Stimulated activated CD4-positive, alpha-beta T cell treated with anti-CD3 and anti-CD28 coated beads, Interleukin-2, amount 100 ng/mL, for 48 hours (primary cell): ENCODE measurements at places on chromosomes 7 and 10.

- DNase-seq: no peak
Observed at GRCh38 chr7:23662124-23662983, 17.6 kb upstream of the FAM221A start.

DNA sequence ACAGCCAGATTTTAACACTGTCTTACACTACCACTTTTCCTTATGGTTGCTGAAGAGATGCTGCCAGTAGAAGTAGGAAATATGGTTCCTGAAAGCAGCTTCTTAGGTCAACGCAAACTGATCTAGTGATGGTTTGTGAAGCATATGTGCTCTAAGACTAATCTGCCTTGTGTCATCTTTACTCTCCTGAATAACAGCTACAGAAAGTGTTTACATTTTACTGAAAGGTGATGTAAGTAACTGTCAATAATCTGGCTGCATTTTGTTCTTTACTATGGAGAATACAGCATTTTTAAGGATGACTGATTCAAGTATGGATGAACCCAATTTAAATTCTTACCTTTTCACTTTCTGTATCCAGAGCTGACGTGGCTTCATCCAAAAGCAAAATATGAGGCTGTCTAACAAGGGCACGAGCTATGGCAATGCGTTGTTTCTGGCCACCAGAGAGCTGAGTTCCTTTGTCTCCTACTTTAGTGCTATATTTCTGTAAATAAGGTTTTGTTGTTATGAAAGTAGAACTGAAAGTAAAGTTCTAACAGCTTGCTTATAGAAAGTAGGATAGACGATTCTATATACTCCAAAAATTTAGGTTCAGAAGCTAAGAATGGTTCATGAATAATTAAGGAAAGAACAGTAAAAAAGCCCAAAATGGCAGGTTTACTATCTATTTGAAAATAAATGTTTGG, 30.2 kb upstream of the ABCB4 start:
- DNase-seq: no peak

- no peak for DNase-seq
Observed at GRCh38 chr7:155255621-155256020, 42.1 kb upstream of the INSIG1 start.

- DNase-seq: no peak
Observed at GRCh38 chr7:76165973-76166403, 35.7 kb upstream of the SRRM3 start.

DNA sequence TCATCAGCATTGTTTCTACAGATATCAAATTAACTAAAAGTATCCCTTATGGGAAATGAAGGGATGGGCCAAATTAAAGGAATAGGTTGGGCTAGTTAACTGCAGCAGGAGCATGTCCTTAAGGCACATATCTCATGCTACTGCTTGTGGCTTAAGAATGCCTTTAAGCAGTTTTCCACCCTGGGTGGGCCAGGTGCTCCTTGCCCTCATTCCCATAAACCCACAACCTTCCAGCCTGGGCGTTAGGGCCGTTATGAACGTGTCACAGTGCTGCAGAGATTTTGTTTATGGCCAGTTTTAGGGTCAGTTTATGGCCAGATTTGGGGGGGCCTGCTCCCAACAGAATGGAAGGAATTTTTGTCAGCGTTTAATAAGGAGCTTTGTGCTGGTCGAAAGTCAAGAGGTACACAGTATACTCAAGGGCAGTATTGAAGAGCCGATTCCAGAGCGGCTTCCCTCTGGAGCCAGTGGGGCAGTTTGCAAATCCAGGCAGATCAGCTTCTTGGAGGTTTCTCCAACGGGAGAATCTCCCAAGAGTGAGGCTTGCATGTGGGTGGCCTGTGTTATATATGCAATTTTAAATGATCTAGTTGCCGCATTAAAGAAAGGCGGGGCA, 7.7 kb downstream of the PFKP start:
- no peak for DNase-seq

GRCh38 chr7:73994023-73994422, 34.0 kb upstream of the ELN start:
- no peak for DNase-seq

DNA sequence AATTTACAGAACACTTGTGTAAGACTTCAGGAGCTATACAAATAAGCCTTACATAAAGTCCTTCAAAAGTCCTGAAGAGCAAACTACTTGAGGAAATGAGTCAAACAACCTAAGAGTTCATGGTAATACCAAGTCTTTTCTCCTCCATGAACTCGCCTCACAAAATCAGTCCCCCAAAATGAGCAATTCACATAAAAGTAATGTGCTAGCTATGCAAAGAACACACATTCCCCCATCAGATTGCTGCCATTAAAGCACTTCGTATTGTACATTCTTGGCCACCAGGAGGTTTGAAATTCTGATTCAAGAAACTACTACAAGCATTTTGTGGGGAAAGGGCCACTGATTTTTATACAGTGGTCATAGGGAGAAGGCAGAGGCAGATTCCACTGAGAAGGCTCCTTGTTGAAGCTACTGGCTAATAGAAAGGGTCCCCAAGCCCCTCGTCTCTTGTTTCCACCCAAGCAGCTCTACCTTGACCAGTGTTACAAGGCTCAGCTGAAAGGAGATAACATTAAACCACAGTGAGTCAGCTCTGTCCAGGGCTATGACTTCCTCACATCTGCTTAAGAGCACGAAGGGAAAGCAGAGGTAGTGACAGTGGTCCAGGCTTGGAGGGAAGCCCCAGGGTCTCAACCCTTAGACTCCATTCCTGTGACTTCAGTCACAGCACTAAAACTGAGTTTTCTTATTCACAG, 115.2 kb upstream of the CDK1 start:
- DNase-seq: no peak

- no peak for DNase-seq
Observed at GRCh38 chr7:5697754-5698424, 83.6 kb downstream of the RNF216 start.

GRCh38 chr10:121069061-121069850, 218.1 kb downstream of the WDR11 start:
- no peak for DNase-seq

- DNase-seq: no peak
Observed at GRCh38 chr10:123842692-123843385, 48.8 kb downstream of the CPXM2 start.

DNA sequence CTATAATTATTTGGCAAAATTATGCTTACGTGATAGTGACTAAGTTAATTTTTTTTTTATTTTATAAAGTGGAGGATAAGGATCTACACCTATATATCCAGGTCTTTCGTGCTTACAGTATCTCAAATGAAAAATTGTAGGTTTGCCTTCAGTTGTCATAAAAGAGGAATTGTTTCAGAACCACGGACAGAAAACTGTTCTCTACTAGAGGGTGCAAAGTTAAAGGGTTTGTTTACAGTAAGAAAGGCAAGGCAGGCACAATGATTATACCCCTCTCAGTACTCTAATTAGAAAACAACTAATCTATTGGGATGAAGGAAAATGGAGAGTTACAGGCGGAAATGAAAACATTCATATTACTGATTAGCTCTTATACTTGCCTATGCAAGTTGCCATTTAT, 1.5 kb downstream of the PCLO start:
- DNase-seq: no peak

DNA sequence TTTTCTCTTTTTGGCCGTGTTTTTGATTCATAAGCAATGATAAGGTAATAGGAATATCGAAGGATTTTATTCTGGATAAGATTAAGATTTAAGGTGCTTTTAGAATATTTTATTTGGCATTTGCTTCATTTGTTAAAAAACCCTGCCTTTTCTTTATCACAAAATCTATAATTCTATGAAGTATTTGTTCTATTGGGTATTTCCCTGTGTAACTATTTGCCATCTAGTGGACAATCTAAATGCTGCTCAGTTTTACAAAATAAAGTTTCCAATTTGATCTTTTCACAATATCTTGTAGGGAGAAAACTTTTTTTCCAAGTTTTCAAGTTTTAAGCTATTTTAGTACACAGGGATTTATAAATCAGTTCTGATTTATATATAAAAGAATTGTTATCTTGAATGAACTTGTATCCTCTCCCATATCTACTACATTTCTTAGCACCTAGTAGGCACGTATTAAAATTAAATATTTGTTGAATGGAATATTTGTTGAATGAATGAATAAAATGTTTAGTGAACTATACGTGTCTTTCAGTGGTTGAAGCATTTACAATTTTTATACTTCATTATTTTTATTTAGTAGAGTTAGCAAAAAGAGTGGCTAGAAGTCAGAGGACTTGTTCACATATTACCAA, 26.5 kb downstream of the ANKRD7 start:
- no peak for DNase-seq

DNA sequence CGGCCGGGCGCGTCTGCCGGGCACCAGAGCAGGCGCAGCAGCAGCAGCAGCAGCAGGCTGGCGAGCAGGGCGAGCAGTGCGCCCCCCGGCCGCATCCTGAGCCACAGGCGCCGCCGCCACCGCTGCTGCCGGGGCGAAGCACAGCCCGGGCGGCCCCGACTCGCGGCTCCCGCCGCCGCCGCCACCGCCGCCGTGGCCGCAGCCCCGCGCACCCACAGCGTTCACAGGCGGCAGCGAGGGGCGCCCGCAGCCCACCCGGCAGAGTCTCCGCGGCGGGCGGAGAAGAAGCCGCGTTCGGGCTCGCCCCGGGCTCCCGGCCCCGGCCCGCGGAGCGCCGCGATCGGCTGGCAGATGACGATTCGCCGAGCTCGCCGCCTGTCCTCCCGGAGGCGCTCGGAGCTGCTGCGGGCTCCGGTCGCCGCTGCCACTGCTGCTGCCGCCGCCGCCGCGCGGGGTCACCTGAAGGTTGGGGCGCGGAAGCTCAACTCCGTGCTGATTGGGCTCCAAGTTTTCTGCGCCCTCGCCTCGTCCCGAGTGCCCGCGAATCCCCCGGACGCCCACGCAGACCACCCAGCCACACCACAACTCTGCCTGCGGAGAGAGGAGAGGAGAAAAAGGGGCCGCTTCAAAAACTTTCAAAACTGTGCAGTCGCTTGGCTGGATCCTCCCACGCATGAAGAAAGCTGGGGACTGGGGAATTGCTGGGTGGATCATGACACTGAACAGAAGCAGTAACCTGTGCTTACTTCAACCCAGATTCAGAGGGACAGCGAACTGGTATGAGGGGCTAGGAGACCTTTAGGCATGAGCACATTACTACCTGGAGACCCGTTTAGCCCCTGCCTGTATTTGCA, at the start of gene ST8SIA6:
Gene ST8SIA6, minus strand, starts transcription at position 435 of the 854 bp plus-strand sequence. Its CDS starts 340 bp downstream, at position 95.
- peak; percentile 38 for DNase-seq

DNA sequence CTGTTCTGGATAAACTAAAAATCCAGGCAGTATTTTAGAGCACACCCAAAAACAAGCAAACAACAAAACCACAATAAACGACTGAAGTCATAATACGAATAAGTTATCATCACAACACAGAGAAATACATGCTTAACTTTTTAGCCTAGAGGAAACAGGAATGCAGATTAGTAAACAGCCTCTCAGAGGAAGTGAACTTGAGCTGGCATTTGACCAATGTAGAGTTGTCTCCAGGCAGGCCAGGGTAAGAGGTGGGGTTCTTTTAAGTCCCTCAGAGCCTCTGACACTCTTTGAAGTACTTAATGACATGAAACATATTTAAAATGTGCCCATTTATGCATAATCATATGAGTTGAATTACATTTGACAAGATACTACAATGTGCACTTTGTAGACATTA, 43.3 kb upstream of the PLXDC2 start:
- no peak for DNase-seq

GRCh38 chr10:2731940-2732339, 335.4 kb upstream of the PFKP start:
- no peak for DNase-seq

DNA sequence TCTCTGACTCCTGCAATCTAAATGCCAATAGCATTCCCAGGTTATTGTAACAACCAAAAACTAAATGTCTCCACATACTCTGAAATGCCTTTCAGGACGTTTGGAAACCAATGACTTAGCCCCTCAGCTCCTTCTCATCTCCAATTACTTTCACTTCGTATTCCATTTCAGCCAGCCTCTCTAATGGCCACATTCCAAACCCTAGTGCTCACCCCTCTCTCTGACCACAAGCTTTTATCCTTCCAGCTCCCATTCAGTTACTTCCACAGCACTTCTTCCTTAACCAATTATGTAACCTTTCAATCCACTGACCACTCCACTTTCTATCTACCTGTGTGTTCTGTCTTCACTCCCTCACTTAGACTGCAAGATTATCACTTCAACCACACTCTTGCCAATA, 4.3 kb downstream of the NOC3L start:
- DNase-seq: no peak

- DNase-seq: no peak
Observed at GRCh38 chr10:29702273-29703164, 67.7 kb upstream of the SVIL start.

- DNase-seq: no peak
Observed at GRCh38 chr10:45589868-45590267, 82.7 kb downstream of the ZFAND4 start.

- no peak for DNase-seq
Observed at GRCh38 chr10:132131581-132132420, 54.9 kb upstream of the DPYSL4 start.

DNA sequence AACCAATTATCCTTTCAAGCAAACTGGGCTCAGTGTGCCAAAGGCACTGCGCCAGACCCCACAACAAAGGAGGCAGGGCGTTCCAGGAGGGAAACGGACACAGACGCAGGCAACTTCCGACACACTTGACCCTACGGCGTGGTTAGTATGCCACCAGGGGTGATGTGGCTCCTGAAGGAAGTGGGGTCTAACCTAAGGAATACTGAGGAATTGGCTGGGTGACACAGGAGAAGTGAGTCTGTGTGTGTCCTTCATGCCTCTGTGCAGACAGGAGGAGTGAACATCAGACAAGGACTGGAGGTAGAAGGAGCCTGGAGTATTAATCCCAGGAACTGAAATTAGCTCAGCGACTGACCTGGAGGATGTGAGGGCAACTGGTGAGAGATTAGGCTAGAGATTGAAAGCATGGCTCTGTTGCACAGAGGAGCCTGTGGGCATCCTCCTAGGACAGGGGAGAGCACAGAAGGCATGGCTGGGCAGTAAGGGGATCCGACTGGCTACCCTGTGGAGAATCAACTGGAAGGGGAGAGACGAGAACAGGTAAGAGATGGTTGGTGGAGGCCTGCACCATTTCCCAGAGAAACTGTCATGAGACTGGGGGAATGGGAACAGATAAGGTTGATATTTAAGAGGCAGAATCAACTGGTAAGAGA, 27.8 kb downstream of the GSDME start:
- DNase-seq: no peak

- DNase-seq: peak; percentile 44
Observed at GRCh38 chr10:122142641-122143237, 128.4 kb upstream of the BTBD16 start.

- DNase-seq: no peak
Observed at GRCh38 chr10:13865758-13866491, 279.2 kb downstream of the PRPF18 start.

DNA sequence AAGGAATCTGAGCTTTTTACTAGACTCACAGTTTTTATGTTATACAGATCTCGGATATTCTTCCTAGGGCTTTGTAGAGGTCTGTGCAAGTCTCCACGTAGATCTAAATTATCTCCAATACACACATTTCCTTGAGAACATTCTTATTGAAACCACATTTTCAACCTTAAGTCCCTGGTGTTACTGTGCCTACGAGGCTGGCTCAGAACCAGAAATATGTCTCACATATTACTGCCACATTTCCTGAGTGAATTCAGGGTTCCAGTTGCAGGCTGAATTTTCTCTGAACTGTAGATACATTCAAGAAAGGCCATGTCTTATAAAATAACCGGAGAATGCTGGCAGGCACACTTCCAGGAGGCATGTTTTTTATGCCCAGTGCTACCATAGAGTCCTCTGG, 46.5 kb downstream of the INHBA start:
- no peak for DNase-seq
